GM04504 (cell line): ENCODE measurements at places on chromosomes 1 and 21.

DNA sequence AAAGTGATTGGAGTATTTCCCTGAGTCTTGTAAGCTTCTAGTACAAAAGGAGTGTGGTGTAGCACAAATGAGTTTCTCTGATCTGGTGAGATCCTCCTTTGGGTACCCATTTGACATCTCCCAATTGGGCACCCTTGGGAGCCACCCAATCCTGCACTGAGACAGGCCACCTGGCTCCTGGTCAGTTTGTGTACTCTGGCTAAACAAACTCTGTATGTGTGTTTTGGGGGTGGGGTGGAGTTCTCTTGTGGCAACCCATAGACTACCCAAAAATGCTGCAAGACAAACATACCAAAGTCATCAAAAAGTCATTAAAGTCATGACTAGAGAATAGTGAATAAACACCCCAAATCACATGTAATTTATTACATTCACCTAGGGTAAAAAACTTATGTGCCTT, 8.4 kb upstream of the HIVEP3 start:
- no peak for DNase-seq

DNA sequence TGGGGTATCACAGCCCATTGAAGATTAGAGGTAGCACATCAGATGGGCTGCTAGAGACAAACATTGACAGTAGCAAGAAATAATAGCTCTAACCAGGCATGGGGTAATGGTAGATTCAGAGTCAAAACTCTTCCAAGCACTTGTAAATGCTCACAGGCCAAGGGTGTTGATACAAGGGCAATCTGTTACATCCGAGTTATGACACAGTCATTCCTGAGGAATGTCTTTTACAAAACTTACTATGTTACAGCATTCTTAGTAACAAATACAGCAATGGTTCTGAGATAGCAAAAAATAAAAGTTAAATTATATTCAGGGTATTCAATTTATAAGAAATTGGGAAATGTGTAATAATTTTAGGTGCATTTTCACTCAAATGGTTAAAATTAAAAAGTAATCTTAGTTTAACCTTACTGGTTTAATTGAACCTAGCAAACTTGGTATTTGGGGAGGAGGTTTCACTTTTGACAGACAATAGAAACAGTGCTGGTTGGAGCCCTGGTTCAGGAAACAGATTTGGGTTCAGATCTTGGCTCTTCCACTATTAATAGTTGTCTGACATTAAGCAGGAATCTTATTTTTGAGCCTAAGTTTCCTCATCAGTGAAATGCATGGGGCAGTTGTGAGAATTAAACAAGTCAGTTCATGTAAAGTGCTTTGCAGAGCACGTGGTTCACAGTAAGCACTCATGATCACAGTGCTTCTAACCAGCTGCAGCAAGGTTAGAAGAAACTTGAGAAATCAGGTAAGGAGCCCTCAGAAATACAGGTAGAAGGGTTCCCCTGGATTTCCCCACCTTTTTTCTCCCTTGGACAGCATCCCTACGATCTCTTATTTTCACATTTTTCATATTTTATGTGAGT, 4.4 kb downstream of the ST3GAL3 start:
- peak; percentile 50 for DNase-seq

DNA sequence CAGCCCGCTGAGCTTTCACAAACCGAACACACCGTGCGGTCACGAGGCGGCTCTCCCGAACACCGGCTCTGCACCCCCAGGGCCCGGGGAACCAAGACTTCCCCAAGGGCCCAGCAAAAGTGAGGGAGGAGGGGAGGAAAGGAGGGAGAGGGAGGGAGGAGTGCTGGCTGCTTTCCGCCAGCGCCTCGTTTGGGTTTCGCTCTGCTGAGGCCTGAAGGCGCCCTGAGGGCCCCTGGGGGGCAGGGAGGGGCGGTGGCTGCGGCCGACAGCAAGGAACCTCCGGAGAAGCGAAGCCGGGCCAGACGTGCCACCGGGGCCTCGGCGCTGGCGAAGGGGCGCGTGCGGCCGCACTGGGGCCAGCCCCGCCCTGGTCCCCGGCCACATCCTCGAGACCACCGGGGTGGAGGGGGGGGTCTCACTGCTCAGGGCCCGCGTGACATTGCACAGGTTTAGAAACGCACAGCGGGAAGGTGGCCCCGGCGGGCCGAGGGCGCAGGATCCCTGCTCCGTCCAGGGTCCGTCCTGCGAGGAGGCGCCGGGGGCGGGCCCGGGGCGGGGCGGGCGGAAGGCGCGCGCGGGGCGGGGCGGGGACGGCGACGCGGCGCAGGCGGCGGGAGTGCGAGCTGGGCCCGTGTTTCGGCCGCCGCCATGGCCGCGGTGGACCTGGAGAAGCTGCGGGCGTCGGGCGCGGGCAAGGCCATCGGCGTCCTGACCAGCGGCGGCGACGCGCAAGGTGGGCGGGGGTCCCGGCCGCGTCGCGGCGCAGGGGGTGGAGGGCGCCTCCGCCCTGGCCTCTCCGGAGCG, at the start of gene PFKL:
Gene PFKL, plus strand, starts transcription at position 596 of the 804 bp plus-strand sequence. Its CDS starts 53 bp downstream, at position 649.
- DNase-seq = no peak

DNA sequence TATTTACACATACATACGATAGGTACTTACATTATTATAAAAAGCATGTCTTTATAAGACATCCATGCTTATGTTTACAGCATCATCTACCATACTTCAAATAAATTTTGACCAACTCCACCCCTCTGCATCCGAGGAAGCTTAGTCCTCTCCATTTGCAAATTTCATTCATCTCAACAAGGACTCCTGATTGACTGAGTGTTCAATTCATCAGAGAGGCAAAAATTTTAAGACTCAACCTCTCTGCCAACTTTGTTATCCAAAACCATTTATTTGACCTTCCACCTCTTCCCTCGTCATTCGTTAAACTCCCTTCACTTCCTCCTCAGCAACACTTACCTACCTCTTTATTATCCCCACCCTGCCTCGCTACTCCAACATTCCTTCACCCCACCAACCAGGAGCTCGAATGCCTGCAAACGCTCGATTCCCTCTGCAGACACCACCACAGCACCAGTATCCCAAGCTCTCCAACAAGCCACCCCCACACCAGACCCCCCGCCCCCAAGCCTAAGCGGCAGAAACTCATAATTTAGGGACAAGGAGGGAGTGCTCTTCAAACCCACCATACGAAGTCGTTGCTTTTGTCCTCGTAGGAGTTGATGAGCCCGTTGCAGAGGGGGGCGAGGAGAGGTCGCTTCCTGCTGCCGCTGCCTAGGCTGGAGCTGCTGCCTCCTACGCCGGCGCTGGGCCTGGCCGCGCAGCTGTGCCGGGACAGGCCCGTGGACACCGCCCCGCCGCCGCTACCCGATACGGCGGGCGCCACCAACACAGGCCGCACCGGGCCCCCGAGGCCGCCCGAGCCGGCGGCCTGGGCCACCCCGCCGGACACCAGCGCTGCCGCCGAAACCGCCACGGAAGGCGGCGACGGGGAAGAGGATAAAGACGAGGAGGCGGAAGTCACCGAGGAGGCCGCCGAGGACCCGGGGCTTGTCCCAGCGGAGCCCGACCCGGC, 803 bp downstream of the COP1 start:
- DNase-seq = peak; percentile 17

- DNase-seq = no peak
These were observed 8.7 kb upstream of the OR10K2 start for GRCh38 chr1:158434741-158435140.

DNA sequence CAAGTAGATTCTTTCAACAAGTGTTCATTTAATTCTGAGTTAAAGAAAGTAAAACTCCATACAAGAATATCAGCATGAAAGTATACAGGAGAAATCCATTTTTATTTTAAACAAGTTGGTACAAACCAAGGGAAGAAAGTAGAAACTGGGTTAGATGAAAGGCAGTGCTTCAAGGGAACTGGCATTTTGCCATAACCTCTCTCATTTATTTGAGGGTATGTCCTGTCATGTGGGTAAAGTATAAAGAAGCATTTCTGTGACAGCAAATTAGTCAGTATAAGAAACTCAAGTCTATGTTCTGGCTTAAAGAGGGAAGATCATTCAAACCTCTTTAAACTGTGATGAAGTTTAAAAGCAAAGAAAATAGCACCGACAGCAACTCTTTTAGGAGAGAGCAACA, 32.0 kb downstream of the OLFM3 start:
- no peak for DNase-seq

DNA sequence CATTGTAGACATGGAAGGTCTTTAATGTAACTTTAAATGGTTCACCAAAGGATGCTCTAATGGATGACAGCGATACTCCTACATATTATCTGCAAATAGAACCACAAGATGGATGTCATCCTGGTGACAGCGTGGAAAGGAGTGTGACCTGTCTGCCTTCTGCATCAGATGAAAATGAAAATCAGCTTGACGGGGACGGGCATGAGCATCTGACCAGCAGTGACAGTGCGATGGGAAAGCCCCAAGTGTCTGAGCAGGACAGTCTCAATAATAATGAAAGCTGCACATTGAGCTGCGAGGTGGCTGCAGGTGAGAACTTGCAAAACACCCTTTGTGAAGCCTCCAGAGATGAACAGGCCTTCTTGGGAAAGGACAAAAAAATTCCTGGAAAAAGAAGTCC, 25.2 kb downstream of the CNST start:
- no peak for DNase-seq

GRCh38 chr1:185042737-185043136, 2.6 kb upstream of the RNF2 start:
- no peak for DNase-seq

- no peak for DNase-seq
These were observed 59.6 kb downstream of the CC2D1B start for GRCh38 chr1:52306227-52307006.

DNA sequence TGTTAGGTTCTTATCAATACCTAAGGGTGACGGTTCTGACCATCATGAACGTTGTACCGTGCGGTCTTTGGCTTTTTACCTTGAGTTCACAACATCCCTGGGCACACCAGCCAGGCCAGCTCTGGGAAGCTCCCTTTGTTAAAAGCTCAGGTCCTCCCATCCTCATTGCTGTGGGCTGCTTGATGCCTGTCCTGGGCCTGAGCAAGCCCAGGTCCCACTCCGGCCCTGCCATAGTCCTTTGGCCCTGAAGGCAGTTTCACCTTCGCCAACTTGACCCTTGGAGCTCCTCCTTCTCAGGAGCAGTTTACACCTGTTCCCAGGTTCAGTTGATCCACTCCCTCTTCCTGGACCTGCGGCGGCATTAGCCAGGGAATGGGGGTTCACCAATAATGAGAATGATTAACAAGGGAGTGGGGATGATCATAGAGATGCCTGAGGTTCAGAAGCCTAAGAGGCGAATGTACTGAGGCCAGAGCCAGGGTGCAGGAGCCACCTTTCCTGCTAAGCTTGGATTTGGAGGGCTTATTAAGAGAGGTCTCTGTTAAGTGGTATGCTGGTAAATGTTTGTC, 40.2 kb downstream of the DHCR24 start:
- no peak for DNase-seq

GRCh38 chr1:152546704-152547103, 19.9 kb downstream of the LCE3E start:
- DNase-seq = no peak

GRCh38 chr1:24443241-24443656, 27.6 kb downstream of the NIPAL3 start:
- DNase-seq = no peak

DNA sequence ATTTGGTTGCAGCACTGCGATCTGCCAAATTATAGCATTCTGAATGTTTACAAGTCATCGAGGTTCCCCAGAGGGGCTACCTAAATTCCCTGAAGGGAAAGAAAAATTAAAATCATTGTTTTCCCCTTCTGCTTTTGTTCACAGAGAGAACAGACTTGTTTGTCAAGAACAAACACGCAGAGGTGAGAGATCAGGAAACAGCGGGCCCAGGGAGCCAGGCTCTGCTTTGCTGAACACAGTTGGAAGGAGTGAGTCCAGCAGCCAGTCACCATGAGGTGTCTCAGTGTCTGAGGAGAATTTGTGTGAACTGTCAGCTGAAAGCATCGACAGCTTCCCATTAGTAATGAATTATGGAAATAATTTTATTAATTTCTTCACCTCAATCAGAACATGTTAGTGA, 52.5 kb downstream of the RWDD3 start:
- no peak for DNase-seq

DNA sequence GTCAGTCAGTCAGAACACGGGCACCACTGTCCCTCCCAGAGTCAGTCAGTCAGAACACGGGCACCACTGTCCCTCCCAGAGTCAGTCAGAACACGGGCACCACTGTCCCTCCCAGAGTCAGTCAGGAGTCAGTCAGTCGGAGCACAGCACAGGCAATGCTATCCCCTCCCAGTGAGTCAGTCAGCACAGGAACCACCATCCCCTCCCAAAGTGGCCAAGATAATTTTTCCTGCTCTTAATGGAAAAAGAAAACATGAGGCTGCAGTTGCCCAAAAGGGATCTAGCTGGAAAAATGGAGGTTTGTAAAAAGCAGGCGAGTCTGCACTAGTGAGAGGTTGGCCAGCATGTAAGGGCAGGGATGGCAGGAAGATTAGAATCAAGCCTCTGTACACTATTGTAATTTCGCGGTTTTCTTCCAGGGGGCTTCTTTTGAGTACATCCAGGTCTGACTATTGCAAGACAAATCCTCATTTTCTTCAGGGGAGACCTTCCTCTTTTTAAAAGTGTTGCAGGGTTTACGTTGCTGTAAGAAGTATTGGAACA, 213.8 kb downstream of the SIPA1L2 start:
- no peak for DNase-seq

GRCh38 chr1:4085546-4085945, 185.5 kb upstream of the C1orf174 start:
- DNase-seq = no peak

GRCh38 chr1:158203693-158204457, 23.2 kb downstream of the CD1D start:
- DNase-seq = peak; percentile 20

DNA sequence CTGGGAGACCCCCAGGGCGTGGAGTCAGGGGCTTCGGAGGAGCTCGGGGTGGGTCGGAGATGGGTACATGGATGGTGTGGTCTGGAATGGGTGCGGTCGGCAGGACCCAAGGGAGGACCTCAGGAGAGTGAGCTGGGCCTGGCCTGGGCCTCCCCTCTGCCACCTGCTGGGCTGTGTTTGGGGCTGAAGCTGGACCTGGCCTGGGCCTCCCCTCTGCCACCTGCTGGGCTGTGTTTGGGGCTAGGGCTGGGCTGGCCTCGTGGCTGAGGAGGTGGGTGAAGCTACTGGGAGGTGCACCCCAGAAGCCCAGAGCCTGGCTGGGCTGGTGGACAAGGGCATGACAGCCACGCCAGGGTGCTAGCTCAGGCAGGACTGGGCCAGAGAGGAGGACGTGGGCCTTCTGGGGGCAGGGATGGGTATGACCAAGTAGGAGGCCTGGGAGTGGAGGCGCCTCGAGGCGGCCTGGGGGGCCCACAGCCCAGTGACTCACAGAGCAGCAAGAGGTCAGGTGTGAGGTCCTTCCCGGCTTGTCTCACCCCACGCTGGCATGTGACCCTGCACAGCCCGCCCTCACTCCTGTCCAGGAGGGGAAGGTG, 14.5 kb downstream of the SAMD11 start:
- DNase-seq = no peak
